GM12865 (cell line): ENCODE measurements at places on chromosomes 4 and X.

DNA sequence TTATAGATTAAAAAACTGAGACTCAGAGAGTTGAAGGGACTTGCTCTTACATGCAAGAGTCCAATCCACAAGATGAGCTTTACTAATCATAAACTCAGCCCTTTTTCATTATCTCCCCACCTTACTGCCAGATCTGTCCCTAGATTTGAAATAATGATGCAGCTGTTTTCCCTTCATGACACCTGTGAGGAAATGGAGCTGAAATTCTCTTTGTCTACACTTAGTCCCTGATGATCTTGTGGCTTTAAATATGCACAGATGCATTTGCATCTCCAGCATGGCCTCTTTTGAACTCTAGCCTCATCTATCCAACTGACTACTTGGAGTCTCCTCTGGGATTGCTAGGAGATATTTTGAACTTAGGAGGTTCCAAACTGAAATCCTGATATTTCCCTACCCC lies 188.9 kb upstream of the AFF2 start:
- DNase-seq: no peak

DNA sequence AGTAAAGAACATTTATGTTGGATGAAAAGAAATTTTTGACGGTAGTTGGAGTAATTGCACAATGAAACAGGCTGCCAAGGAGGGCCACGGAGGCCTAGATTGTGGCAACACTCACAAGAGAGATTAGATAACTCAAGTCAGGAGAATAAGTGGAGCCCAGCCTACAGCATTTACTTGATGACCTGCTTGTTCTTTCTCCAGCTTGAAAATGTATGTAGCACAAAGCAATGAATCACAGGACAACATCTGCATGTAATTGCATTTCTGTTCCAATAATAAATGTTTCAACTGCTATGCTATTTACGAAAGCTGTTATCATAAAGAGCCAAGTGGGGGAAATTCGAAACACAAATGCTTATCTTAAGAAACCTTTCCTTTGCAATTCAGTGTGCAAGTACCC lies 221.2 kb upstream of the MID1 start:
- DNase-seq: no peak

- DNase-seq: no peak
Measured at GRCh38 chrX:73028876-73029275, 26.1 kb downstream of the PABPC1L2B start.

DNA sequence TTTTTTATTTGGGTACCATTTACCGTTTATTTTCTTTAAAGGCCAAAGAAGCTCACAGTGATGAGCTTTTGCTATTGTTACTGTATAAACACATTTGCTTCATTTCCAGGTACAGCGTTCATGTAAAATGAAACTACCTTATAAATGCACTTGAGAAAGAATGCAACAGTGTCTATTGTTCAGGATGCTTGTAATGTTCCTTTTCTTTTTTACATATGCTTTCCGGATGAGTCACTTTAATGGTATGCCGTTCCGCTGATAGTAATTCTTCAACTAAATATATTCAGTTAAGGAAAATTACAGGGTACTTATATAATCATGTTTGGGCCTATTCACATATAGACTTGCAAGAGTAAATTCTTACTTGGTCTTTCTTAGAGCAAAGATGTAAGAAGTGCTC lies 354.9 kb downstream of the RPA4 start:
- no peak for DNase-seq

GRCh38 chr4:5142726-5143125 lies 91.4 kb downstream of the STK32B start:
- peak; percentile 23 for DNase-seq

GRCh38 chrX:52990848-52991247 lies 32.5 kb upstream of the FAM156A start:
- DNase-seq: no peak

- no peak for DNase-seq
Measured at GRCh38 chrX:67289055-67289499, 254.7 kb upstream of the AR start.

DNA sequence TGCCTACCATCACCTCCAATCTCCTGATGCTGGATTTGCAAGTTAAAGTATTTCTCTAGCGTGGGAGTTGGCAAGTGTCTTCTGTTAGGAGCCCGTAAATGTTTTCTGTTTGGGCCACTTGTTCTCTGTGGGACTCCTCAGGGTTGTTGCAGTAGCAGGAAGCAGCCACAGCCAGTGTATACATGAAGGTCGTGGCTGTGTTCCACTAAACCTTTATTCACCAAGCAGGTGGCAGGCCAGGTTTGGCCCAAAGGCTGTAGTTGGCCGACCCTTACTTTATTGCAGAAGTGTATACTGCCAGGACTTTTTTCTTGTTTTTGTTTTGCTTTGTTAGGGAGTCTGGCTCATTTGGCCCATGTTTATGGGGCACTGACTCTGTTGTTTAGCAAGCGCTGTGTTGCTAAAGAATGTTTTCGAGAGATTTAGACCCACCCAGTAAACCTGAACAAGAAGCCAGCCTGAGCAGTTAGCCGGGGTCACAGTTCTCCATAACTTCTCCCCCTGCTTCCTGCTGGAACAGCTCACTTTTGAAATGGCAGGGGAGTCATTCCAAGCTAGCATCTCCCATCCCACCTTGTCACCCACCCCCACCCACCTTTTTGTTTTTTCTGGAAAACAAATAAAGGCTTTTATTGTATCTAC lies 58.8 kb downstream of the SHROOM2 start:
- DNase-seq: no peak

- no peak for DNase-seq
Measured at GRCh38 chrX:120566817-120567216, 6.1 kb upstream of the CUL4B start.

- no peak for DNase-seq
Measured at GRCh38 chrX:48976086-48976485, 4.4 kb upstream of the KCND1 start.

DNA sequence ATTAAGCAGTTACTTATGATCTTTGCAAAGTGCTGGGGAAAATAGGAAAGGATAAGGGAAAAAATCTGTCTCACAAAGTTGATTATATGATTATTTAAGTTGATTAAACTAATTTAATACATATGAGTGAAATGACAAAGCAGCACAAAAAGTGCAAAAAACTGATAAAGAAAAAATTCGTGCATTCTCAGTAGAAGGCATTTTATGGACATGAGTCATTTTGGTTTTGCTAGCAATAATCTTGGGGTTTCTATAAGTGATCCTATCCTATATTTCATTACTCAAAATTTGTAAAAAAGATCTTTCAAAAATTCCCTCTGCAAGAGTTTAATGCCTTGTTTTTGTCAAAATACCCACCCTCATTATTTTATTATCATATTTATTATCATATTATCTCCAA lies 224.2 kb upstream of the ANXA10 start:
- no peak for DNase-seq

DNA sequence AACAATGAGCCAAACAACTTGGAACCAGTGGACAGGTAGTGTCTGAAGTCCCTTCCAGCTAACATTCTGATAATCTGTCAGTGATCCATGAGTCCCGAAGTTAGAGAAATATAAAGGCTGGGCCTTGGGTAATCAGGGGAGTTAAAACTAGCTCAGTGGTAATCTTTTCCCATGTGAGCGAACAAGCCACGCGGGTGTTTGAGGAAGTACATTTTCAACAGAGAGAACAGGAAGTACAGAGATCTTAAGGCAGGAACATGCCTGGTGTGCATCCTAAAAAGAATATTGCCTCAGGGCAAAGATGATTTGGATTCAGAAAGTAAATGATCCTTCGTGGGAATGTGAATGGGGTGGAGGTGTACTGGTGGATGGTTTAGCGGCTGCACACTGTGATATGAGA lies 42.9 kb downstream of the FNIP2 start:
- no peak for DNase-seq

GRCh38 chrX:40253771-40254170 lies 156.0 kb upstream of the BCOR start:
- no peak for DNase-seq

DNA sequence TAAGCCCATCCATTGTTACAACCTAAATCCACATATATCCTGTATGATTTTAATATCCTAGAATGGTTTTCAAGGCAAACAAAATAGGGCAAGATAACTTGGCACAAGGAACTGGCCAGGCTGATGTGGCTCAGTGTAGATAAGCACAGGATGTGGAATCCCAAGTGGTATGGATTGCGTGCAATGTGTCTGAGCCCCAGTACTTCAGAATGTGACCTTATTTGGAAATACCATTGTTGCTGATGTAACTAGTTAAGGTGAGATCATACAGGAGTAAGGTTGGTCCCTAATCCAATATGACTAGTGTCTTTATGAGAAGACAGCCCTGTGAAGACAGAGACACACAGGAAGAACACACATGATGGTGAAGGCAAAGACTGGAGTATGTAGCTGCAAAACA lies 72.4 kb downstream of the IL21 start:
- no peak for DNase-seq

DNA sequence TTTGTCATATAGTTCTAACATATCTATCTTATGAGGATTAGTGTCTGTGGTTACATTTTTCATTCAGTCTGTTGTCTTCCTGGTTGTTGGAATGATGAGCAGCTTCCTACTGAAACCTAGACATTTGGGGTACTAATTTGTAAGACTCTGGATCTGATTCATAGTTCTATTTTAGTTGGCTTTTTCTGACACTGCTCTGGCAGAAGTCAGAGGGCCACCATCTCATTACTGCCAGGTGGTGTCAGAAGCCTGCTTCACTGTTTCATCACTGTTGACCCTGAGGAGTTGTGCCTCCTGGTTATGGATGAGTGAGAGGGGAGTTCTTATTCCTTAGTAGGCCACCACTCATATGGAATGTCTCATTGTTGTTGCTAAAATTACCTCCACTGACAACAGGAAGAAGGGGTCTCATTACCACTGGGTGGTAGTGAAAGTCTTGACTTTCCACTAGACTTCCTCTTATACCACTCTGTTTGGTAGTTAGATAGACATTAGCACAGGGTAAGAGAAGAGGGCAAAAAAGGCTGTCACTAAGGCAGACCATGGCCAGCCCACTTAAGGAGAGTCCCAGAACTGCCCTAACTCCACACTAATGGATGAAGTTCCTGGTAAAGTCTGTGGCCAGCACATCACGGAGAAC lies 395.2 kb downstream of the SPOCK3 start:
- DNase-seq: peak; percentile 52

DNA sequence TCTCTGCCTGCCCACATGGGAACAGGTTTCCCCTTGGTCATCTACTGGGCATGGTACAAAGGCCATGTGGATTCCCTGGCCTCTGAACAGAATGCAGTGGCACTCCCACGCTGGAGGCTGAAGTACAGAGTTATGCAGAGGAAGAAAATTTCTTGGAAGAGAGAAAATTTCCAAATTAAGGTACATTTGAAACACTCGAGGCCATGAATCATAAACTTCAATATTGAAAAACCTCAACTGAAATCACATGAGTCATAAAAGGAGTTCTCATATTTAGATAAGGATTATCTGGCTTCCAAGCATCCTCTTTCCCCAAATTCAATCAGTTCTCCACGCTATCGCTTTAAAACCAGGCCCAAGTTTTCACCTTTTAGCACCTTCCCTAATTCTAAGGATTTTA lies 28.1 kb upstream of the TXK start:
- DNase-seq: no peak

GRCh38 chr4:135204311-135204710 lies 1002.7 kb upstream of the PABPC4L start:
- no peak for DNase-seq

GRCh38 chr4:22237846-22238494 lies 277.9 kb downstream of the ADGRA3 start:
- DNase-seq: no peak

- DNase-seq: no peak
Measured at GRCh38 chr4:120902925-120903324, 19.6 kb downstream of the PRDM5 start.

DNA sequence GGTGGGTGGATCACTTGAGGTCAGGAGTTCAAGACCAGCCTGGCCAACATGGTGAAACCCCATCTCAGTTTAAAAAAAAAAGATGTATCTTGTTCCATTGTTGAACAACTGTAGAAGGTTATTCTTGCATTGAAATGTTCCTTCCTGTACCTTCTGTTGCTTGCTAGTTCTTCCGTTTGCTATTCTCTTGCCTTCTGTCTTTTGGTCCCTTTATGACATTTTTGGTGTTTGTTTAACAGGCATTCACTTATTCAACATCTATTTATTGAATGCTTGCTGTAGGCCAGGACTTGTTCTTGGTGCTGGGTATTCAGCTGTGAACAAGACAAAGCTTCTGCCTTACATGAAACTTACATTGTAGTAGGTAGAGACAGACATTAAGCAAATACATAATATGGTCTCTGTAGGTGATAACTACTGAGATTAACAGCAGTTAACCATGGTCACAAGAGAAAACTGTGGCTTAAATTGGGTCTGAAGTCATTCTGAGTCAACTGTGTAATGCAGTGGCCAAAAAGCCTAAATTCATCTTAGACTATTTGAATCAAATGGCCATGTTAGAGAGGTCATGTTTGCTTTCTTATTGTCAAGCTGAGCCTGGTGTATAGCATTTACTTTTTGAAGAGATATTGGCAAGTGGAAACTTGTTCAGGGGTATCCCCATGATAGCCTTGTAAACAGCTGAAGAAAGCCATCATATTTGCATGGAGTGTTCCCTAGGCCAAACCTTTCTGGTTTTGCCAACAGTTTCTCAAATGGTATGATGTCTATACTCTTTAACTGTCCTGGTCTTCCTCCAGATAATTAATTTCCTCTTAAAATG lies 35.6 kb downstream of the GAB1 start:
- peak; percentile 61 for DNase-seq

- no peak for DNase-seq
Measured at GRCh38 chrX:105375816-105376215, 155.3 kb upstream of the TEX13A start.

DNA sequence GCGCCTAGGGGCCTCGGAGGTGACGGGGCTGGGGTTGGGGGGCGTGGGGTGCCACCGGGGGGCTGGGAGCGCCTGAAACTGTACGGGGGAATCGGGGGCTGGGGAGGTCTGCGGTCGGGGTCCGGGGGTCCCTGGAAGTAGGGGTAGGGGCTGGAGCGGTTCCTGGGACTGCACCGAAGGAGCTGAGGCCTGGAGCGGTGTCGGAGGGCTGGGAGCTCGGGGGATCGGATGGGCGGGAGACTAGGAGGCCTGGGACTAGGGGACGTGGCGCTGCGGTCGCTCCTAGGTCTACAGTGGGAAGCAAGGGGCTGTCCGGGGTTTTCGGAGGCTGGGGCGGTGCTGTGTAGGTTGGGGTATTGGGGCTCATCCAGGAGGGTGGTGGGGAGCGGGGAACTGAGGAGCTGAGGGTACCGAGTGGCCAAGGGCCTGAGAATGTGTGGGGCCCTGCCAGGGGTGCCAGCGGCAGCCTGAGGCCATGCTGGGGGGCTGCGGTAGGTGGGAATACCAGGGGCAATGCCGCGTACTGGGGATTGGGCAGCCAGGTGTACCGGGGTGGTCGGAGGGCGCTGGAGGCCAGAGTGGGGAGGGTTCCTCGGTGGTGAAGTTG lies 562 bp downstream of the AKAP17A start:
- no peak for DNase-seq

GRCh38 chr4:7960790-7961655 lies 21.4 kb upstream of the AFAP1 start:
- DNase-seq: peak; percentile 41

- DNase-seq: no peak
Measured at GRCh38 chr4:38728631-38729141, 54.1 kb downstream of the TLR10 start.

DNA sequence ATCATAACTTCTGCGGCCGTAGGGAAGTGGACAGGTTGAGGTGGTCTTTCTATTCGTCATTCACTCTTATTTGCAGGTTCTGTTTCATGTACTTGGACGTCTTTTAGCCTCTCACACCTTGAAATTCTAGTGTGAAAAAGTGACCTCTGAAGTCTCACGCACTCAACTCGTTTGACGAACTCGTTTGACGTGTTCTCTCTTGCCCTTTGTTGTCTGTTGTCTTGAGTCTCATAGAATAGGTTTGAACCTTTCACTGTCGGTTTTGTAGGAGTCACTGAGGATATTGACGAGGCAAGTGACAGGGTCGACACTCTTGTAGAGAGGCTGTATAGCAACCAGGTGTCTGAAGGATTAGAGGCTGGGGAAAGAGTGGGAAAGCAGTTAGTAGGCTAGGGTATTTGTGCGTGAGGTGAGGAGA lies 1.1 kb upstream of the PGRMC2 start:
- DNase-seq: peak; percentile 64
